ENCODE measurements at places on chromosomes 4 and X.

DNA sequence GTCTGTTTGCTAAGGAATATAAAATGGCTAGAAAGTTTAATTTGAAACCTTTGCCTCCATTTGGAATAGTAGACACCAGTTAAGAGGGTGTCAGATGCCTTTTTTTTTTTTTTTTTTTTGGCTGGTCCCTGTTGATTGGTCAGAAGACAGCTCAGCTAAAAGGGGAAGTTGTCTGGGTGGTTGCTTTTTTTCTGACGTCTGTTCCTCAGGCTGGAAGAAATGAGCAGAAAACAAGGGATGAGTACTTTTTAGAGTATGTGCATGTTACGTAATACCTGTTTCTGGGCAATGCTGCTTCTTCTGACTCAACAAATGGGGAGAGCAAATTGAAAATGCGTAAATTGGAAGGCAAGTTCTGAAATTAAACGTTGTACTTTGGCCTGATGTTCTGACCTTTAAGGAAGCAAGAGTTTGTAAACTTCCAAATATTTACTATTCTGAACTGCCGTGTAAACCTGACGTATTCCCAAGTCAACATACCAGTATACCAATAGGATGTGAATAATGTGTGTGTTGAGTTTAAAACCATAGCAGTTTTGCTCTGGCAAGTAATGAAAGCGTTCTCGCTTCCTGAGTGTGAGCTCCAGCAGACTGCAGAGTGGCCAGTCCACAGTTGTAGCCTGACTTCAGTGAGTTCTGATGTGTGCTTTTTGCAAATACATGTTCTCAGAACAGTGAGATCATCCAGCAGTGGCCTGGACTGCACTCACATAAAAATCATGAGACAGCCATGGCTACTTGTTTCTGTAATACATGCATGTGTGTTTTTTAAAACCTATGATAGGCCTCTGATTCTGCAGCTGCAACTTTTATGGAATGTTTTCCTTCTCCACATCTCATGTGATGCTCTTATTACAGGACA lies 1.7 kb downstream of the SAT1 start:
- no peak for DNase-seq

DNA sequence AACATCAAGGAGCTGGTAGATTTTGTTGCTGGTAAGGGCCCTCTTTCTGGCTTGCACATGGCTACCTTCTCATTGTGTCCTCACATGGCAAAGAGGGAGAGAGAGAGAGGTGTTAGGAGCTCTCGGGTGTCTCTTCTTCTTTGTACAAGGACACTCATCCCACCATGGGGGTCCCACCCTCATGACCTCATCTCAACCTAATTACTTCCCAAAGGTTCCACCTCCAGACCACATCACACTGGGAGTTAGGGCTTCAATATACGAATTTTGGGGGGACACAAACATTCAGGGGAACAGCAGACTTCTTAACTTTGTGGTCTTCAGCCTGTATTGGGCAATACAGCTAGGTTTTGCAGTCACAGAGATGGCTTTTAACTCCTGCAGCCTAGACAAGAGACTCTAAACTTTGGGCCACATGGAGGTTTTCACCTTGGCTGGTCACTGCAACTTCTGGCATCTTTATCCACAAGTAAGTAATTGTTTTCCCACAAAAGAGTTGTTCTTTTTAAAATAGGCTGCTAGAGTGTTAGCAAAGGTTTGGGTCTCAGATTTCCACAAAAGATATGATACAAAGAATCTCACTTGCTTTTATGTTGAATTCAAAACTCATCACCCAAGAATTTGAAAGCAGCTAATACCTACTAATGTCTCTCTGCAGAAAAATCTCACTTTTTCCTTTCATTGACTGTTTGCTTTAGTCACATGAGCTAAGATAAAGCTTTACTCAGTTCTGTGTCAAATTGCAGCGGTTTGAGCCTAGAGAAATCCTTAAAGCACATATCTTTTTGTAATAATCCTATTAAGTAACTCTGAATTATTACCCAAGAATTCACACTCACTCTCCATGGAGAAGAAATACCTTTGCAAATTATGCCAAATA lies 39.6 kb upstream of the BBS12 start:
- no peak for DNase-seq

DNA sequence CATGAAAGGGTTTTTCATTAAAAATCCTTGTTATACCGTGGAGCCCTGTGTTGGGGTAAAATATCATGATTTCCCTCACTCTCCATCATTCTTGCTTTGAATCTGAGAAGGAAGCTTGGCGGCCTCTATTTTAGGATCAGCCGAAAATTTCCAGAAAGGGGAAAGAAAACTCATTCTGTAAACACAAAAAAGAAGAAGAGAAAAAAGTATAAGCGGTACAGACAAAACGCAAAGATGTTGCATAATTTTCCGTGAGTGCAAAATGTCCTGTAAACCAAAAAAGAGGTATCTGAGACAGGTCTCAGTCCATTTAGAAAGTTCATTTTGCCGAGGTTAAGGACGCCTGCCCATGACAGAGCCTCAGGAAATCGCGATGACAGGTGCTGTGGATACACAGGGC lies 5.3 kb downstream of the CSF2RA start:
- DNase-seq, result no peak

- DNase-seq, result no peak
These were observed 77.1 kb upstream of the ATXN3L start for GRCh38 chrX:13396924-13397323.

- no peak for DNase-seq
These were observed 233.3 kb upstream of the EDNRA start for GRCh38 chr4:147247579-147247978.

- no peak for DNase-seq
These were observed 124.0 kb downstream of the MOSPD2 start for GRCh38 chrX:14997271-14997670.

DNA sequence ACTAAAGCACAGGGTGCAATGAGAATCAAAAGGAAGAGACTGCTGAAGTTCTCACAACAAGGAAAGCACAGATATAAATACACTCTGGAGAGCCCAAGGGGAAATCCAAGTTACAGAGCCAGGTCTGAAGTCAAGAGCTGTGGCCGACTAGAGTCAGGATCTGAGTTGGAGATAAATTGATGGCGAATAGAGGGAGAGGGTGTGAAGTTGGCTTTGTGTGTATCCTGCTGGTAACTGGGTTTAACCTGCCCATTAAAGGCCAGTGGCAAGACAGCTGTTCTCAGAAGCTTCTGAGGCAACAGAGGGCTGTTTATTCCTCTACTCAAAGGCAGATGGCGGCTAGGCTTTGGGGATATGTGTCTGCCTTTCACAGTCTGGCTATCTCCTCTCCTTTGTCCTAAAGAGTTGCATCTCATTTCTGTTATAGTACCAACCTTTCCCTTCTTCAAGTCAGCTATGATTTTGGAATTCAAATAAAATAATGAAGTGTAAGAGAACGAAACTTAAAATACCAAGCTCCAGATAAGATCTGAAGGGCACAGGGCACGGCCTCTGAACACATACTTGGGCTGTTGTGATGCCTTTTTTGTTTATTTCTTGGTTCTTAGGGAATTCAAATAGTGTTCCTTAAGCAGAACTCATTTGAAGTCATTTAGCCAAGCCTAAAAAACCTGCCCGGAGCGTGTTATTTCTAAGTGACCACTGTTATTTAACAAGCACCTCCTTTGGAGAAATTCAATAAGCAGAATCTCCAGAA lies 142.1 kb downstream of the APBB2 start:
- no peak for DNase-seq

GRCh38 chrX:13266641-13267345 lies 53.1 kb downstream of the ATXN3L start:
- no peak for DNase-seq

DNA sequence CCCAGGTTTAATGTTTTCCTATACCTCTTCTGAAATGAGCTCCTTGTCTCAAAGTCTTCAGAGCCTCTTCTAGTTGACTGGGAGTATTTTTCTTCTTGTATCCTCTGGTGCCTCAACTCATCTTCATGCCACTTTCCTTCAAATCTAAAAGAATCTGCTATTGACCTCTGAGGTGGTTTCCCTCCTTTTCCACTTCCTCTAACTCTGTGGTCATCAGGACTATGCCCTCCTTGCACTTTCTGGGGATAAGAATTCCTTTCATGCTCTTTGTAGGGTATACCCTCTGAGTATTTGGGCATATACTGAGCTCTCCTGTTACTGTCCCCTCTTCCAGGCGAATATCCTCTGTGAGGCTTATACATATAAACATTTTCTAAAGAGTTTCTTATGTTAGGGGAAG lies 24.8 kb downstream of the BCLAF3 start:
- no peak for DNase-seq

DNA sequence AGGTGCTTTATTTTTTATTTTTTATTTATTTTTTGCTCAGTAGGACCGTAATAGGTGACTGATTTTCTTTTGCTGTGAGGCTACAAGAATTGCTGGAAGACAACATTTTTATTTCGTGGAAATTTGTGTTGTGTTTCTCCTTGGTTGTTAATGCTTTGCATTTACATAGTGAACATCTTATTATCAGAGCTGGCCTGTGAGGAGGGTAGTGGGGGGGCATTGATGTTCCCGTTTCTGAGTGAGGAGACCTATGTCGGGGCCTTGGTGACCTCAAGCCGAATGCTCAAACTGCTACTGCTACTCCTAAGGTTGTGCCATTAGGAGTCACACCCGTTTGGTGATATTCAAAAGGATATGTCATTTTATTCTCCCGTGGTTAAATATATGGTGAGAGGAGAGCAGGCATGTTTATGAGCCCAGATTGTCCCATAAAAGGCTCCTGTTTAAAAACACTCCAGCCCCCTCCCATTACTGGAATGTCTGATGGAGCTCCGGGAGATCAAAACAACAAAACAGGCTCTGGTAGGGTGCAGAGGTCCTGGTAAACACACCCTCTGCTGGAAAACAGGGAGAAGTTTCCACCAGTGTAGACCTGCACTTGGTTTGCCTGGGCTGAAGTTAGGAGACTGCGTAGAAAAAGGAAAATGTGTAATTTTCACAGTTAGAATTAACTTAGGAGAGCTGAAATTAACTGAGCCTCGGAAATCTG lies 5.6 kb downstream of the PDGFRA start:
- DNase-seq, result no peak

DNA sequence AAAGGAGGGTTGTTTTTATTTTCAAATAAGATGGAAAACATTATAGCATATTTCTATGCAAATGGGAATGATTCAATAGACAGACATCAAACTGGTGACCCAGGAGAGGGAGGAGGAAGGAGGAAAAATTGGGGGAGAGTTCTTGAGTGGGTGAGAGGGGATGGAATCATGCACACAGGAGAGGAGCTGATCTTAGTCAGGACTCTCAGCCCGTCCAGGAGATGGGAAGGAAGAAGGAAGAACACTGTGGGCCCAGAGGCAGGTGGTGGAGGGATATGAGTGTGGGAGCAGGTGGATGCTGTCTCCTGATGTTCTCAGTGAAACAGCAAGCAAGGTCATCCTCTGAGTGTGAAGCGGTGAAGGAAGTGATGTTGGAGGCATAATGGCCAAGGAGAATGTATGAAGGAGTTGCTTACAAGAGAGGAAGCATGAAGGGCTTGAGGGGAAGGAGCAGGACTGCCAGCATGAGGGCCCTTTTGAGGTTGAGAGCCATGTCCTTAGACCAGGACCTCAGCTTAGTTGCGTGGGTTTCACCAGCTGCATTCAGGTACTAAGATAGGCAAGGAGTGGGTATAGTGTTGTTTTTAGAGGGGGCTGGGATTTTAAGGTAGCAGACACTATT lies 161.7 kb upstream of the NAP1L5 start:
- DNase-seq, result no peak

DNA sequence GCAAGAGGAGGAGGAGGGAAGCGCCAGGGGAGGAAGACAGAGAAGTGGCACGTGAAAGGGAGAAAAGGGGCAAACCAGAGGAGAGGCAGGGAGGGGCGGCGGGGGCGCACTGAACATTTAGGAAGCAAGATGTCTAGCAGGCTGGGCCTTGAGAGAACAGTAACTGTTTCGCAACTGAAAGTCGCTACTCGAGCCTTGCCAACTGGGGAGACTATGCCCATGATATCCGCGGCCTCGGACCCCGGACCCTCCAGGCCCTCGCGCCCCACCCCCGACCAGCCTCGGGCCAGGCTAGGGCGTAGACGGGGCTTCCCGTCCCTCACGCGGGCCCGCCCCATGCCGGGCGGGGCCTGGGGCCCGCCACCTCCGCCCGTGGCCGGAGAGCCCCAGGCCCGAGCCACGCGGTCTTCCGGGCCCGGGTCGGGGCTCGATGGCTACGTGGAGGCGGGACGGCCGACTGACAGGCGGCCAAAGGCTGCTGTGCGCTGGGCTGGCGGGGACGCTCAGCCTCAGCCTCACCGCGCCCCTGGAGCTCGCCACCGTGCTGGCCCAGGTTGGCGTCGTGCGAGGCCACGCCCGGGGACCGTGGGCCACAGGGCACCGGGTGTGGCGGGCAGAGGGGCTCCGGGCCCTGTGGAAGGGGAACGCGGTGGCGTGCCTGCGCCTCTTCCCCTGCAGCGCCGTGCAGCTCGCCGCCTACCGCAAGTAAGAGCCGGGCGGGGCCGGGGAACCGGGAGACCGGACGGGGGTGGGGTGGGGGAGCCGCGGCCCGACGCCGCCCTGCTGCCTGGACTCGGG lies at the start of gene SLC25A43:
Gene SLC25A43 (plus strand): TSS at position 363 of the 798 bp plus-strand sequence. CDS start 68 bp downstream, at position 431.
- DNase-seq, result peak; percentile 12

DNA sequence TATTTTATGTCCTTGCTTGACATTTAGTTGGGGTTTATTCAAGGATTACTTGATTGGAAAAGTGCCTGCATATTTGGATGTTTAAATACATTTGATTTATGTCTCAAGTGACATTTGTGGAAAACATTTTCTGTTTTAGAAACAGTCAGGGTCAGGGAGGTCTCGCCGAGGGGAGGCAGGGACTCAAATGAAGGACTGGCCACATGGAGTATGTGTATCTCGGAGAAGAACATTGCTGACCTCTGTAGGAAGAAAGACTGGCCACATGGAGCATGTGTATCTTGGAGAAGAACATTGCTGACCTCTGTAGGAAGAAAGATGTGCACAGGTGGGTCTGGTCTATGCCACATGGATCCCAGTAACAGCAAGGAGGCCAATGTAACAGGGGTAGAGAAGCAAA lies 233.6 kb downstream of the TRIML1 start:
- no peak for DNase-seq

GRCh38 chr4:7169134-7169533 lies 23.2 kb upstream of the SORCS2 start:
- no peak for DNase-seq

DNA sequence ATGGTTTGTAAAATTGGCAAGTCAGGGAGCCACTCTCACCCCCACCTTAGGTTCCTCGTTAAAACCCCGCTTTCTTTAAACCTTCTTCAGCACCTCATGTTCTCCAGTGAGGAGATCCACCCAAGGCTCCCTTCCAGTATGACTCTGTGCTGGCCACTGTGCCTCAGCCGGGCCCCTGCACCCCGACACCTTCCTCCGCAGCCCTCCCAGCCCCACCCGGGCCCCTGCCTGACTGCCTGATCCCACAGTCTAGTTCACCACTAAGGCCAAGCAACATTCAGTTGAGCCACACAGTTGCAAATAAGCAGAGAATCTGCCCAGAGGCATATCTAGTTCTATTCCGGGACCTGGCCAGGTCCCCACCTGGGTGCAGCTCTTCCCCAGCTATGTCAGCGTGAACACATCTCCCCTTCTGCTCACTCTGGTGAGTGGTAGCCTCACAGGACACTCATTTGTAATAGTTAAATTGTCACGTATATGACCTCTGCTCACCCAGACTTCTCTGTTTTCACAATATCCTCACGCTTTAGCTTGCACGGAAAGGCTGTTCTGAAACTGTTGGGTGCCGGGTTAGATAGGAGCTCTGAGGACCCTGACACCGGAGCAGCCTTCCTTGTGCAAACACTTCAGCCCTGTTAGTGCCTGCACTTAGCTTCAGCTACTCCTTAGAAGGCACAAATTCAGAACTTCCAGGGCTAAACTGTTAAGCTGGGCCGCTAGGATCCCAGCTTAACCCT lies 146.8 kb downstream of the DCTD start:
- DNase-seq, result no peak

GRCh38 chr4:100366213-100366612 lies 151.6 kb downstream of the EMCN start:
- no peak for DNase-seq
